ENCODE measurements at places on chromosomes 7 and 10.

DNA sequence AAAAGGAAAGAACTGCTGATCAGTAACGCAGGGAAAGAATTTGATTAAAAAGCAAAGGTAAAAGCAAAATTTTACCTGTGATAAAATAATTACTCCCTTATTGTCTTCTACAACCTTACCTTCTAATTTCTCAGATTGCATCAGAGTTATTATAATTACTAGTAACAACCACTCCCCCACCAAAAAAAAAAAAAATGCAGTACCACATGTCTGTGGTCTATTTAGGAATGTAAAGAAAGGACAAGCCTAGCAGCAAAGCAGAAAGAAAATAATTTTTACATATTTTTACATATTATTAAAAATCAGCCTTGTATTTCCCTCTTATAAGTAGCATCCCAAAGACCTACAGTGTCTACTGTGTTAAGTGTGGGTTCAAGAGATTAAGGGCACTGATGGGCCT, 430.4 kb downstream of the TFEC start:
- no peak for DNase-seq

GRCh38 chr10:77833792-77834191, 92.8 kb downstream of the DLG5 start:
- no peak for DNase-seq

DNA sequence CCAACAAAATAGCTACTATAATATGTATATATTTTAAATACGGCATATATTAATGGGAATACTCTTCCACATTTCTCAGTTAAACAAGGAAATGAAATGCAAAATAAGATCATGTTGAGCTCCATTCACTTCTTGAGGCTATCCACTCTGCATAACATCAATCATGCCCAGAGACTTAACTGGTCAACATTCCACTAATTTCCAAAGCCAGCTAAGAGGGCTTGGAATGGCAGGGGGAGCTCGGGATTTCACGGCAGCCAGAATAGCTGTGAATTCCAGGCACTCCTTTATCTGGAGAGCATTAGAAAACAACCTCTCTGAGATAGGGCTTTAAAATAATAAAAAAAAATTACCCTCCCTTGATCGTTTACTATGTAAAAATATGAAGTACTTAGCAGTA, 194.9 kb upstream of the CDCA7L start:
- DNase-seq: no peak

GRCh38 chr7:133668296-133669060, 415.6 kb downstream of the EXOC4 start:
- no peak for DNase-seq
